ENCODE measurements at places on chromosomes 3 and 15.

DNA sequence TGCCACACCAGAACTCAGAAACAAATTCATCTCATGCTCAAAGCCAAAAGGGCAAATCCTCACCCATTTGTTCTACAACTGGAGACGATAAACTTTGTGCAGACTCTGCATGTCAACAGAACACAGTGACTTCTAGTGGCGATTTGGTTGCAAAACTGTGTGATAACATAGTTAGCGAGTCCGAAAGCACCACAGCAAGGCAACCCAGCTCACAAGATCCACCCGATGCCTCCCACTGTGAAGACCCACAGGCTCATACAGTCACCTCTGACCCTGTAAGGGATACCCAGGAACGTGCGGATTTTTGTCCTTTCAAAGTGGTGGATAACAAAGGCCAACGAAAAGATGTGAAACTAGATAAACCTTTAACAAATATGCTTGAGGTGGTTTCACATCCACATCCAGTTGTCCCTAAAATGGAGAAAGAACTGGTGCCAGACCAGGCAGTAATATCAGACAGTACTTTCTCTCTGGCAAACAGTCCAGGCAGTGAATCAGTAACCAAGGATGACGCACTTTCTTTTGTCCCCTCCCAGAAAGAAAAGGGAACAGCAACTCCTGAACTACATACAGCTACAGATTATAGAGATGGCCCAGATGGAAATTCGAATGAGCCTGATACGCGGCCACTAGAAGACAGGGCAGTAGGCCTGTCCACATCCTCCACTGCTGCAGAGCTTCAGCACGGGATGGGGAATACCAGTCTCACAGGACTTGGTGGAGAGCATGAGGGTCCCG is 199.7 kb downstream of the AKAP13 start:
- no peak for DNase-seq

DNA sequence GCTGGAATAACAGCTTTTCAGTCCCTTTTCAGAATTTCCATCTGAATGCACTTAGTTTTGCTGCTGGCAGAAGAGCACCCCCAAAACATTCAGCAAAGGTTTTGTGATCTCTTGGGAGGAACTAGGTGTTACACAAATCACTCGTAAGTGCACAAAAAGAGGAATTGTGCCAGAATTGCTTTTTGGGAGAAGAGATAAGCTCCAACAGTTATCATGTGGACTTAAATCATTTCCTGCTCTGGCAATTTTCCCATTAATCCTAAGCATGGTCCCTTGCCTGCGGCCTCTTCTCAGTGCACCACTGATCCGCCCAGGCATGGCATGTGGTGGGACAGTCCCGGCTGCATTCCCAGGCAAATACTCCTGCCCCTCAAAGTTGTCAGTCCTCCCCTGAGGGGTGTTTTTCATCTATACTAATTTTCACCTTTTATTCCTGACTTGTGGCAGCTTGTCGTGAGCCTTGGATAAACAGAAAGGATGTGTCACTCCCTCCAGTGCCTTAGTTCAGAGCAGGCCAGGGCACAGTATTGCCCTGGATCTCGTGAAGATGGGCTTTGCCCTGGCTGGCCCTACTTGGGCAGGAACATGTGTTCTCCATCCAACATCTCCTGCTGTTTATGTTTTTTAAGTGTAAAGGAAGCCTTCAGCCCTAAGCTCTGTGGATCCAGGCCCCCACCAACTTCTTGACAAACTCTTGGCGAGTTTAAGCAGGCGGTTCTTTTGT is 44.6 kb upstream of the VILL start:
- DNase-seq = no peak

GRCh38 chr3:193910886-193911738 is 224.8 kb upstream of the HES1 start:
- DNase-seq = no peak

GRCh38 chr3:139460076-139460475 is 16.2 kb downstream of the RBP2 start:
- no peak for DNase-seq

GRCh38 chr3:190172751-190173150 is 52.1 kb upstream of the P3H2 start:
- DNase-seq = no peak

GRCh38 chr3:120025520-120025919 is 68.7 kb downstream of the GSK3B start:
- DNase-seq = no peak

DNA sequence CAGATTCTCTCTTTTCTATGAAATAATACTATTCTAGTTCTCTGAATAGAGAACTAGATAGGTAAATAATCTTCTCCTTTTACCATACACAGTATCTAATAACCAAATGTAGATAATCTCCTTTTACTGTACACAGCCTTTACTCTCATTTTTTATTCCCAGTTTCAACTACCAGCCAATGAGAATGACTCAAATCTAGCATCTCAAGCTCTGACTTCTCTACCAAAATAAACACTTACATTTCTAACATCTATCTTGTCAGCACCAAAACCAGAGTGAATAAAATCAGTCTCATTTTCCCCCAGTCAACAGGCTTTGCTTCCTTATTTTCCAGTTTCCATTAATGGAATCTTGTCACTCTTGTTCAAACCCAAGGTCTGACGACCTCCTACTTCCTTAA is 36.9 kb downstream of the LRRFIP2 start:
- DNase-seq = no peak

DNA sequence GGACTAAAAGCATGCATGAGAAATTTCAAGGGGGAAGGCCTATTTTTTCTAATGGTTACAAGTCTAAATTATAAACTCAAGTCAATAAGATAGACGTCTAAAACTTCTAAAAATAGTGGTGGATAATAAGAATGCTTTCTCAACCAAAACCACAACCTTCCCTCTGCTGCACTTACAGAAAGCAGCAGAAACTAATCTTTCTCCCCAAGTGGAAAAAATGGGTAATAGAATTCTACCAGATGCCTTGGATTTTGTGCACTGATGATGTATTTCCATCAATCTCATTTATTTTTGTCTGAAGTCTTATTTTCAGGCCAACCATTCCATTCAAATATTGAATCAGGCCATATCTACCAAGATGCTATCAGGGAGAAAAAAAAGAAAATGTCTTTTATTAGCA is 344.7 kb downstream of the NEK10 start:
- no peak for DNase-seq

- DNase-seq = no peak
Measured at GRCh38 chr15:60928210-60928609, 300.9 kb downstream of the RORA start.

DNA sequence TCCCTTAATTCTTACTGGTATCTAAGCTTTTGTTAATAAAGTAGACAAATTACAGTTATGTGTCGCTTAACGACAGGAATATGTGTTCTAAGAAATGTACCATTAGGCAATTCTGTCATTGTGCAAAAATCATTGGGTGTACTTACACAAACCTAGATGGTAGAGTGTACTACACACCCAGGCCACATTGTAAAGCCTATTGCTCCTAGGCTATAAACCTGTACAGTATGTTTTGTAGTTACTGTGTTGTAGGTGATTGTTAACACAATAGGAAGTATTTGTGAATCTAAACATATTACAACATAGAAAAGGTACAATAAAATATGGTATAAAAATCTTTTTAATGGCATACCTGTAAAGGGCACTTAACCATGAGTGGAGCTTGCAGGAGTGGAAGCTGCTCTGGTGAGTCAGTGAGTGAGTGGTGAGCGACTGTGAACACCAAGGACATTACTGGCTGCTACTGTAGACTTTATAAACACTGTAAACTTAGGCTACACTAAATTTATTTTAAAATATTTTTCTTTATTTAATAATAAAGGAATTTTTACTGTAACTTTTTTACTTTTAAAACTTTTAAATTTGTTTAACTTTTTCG is 47.4 kb downstream of the FSIP1 start:
- DNase-seq = no peak

GRCh38 chr3:127182848-127183714 is 9.8 kb upstream of the PRR23E start:
- DNase-seq = no peak

GRCh38 chr3:194312743-194313281 is 38.3 kb downstream of the CPN2 start:
- no peak for DNase-seq

- DNase-seq = peak; percentile 71
Measured at GRCh38 chr15:73051807-73052652, at the start of gene NEO1. NEO1 (plus strand) TSS chr15:73052463; CDS start chr15:73052676, 213 bp downstream.

- DNase-seq = no peak
Measured at GRCh38 chr3:3189102-3189727, 9.7 kb upstream of the CRBN start.

GRCh38 chr3:53045518-53046170 is at the start of gene SFMBT1:
SFMBT1 (minus strand) TSS chr3:53046073; CDS start chr3:52969128, 76,945 bp downstream.
- no peak for DNase-seq

DNA sequence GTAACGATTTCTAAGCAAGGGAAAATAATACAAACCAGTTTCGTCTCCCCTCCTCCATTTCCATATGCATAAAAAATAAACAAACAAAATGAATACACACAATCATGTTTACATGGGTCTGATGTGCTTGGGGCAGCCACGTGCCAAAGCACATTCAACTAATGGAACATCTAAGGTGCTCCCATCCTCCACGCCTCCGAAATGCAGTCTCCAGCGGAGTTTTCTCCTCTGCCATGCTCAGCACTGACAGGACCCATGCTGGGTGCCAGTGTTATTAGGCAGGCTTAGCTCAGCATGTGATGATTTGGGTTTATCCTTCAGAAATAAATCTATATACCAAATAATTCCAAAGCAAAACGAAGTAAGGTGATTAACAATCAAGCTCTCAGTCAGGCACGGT is 337.3 kb upstream of the ATP10A start:
- DNase-seq = no peak

- peak; percentile 61 for DNase-seq
Measured at GRCh38 chr15:70023064-70023768, 74.5 kb downstream of the TLE3 start.

- DNase-seq = no peak
Measured at GRCh38 chr15:93524432-93524831, 435.4 kb upstream of the RGMA start.

DNA sequence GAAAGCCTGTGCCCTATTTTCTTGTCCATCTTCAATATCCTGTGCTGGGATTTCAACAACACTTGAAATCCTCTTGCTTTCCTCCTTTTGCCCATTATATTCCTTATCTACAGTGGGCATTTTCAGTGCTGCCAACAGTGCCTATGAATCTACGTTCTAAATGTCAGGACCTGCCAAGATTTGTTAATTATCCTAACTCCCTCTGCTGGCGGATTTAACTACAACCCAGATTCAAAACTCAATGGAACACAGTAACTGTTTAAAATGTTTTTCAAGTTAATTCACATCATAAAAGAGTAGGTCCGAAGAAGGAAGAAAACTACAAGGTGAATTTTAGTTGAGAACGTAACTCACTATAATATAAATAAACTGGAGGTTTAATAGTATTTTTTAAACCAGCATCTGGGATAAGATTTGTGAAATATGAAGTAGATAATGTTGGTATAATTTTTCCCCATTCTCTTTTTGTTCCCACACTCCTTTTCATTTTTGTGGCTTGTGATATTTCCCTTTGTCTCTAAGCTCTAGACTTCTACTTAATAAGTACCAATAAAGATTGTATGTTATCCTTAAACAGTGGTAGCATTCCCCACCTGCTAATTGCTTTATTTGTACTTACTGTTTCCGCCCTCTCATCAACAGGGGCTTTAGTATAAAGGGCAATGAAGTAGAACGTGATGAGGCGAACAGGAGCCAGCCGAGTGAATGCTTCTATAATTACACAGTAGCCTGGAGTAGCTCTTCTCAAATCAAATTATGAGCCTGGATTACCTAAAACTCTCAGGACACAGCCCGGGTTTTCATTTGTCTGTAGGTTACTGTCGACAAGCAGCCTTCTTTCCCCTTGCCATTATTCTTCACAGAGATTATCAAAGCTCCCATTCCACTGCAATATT is 302.5 kb upstream of the ATP11B start:
- no peak for DNase-seq
